ENCODE measurements at places on chromosomes 7 and 10.

GRCh38 chr7:72058579-72058978, 353.6 kb downstream of the CALN1 start:
- no peak for DNase-seq

GRCh38 chr7:21345361-21345760, 82.5 kb upstream of the SP4 start:
- no peak for DNase-seq

GRCh38 chr7:130941322-130942210, 207.6 kb upstream of the KLF14 start:
- no peak for DNase-seq

DNA sequence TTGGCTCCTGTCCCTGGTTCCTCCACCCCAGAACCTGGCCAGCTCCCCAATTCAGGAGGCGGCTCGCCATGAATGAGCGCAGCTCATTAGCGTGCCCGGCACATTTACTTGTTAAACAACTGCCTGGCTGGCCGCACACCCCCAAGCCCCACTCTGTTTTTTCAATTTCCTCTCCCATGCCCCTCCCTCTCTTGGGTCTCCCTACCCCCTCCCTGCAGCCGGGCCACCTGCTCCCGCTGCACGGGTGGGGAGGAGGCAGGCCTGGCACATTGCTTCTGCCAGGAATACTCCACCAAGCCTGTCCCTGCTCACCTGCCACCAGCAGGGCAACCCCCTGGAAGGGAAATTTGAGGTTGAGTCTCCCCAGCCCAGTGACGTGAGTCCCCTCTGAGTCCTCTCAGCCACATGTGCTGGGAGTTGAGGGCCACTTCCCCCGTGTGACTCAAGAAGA, 2.5 kb upstream of the SLIT1 start:
- DNase-seq = no peak

DNA sequence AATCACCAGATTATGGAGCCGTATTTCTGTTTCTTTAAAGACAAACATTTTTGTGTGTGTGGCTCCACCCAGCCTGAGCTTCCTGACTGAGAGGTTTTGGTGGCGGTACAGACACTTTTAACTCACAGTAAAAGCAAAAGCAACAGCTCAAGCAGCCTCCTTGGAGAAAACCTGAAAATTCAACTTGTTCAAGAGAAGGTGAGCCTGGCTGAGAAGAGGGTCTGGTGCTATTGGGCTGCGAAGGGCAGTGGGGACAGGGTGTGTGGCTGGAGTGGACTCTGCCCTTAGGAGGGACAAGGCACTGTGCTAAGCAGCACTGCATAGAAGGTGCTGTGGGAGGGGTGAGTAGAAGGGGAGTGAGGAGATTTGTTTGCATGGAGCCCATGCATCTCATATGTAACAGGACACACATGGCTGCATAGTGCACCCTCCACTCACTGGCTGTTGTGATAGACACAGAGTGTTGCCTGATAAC, at the start of gene GIMAP7:
Gene GIMAP7, plus strand, starts transcription at position 125 of the 475 bp plus-strand sequence. CDS start 5,103 bp downstream, outside the sequence.
- no peak for DNase-seq

DNA sequence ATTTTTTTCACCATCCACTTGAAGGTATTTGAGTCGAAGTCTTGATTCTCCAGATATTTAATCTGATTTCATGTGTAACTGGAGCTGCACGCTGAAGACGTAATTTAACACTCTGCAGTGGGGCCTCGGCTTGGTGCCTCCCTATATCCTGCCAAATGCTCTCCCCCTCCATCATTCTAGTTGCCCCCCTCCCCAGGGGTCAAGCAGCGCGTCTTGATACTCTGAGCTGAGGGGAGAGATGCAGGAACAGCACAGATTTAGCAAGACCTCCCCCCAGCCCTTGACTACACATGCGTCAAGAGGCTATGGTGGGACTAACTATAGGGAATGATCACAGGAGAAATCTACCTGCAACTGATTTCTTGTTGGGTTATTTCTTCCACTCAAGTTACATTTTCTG, 85.8 kb downstream of the PRPF18 start:
- DNase-seq = no peak

DNA sequence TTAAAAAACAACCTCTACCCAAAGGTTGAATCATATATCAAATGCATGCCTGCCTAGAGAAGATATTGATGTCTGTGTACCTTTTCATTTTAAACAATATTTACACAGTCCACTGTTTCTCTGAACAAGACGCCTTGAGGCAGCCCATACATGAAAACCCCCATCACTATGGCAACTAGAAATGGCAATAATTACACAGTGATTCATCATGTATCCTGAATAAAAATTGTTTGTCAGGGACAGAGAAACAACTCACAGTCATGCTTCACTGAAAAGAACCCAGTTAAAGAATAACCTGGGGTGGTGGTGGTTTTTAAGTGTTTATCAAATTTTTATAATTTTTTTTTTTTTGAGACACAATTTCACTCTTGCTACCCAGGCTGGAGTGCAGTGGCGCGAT, 19.7 kb downstream of the DNAJC12 start:
- DNase-seq = no peak
